Aorta (tissue), 5 donors: ENCODE measurements at places on chromosomes 4 and X. TPM values are rescaled to one million over a fixed set of nuclear protein-coding genes. Genes with fewer than 3 reads are reported as not detected.

- DNase-seq: no peak
Measured at GRCh38 chrX:63718010-63718694, 66.9 kb downstream of the ARHGEF9 start.

DNA sequence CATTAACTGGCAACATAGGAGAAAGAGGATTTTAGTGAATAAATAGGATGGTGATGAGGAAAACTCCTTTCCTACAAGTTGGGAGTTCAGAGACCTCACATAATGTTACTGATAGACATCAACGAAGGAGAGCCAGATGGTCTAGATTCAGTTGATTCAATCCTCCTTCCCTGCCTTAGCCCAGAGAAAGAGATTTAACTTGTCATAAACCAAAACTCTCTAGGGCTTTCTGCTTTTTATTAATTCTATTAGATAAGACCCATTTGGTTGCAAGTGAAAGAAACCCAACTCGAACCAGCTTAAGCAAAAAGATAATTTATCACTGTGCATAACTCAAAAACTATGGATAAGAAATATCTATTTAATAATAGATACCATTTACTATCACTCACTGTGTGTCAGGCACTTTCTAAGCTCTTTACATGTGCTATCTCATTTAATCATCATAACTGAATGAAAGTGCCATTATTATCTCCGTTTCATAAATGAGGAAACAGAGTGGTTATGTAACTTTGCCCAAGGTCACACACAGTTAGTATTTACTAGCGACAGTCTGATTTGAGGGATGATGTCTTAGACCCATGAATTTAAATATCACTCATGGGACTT is 4.3 kb upstream of the UNC5C start:
- no peak for DNase-seq

DNA sequence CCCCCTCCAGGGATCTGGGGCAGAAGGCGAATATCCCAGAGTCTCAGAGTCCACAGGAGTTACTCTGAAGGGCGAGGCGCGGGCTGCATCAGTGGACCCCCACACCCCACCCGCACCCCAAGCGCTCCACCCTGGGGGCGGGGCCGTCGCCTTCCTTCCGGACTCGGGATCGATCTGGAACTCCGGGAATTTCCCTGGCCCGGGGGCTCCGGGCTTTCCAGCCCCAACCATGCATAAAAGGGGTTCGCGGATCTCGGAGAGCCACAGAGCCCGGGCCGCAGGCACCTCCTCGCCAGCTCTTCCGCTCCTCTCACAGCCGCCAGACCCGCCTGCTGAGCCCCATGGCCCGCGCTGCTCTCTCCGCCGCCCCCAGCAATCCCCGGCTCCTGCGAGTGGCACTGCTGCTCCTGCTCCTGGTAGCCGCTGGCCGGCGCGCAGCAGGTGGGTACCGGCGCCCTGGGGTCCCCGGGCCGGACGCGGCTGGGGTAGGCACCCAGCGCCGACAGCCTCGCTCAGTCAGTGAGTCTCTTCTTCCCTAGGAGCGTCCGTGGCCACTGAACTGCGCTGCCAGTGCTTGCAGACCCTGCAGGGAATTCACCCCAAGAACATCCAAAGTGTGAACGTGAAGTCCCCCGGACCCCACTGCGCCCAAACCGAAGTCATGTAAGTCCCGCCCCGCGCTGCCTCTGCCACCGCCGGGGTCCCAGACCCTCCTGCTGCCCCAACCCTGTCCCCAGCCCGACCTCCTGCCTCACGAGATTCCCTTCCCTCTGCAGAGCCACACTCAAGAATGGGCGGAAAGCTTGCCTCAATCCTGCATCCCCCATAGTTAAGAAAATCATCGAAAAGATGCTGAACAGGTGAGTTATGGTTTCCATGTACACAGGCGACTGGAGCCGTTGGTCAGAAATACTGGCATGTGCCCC is at the start of gene CXCL1:
CXCL1 (plus strand) TSS at position 264 of the 926 bp plus-strand sequence; CDS start at position 342, 78 bp downstream.
- DNase-seq: peak; percentile 53

GRCh38 chrX:1833656-1834360 is 218.9 kb downstream of the ASMT start:
- DNase-seq: no peak

DNA sequence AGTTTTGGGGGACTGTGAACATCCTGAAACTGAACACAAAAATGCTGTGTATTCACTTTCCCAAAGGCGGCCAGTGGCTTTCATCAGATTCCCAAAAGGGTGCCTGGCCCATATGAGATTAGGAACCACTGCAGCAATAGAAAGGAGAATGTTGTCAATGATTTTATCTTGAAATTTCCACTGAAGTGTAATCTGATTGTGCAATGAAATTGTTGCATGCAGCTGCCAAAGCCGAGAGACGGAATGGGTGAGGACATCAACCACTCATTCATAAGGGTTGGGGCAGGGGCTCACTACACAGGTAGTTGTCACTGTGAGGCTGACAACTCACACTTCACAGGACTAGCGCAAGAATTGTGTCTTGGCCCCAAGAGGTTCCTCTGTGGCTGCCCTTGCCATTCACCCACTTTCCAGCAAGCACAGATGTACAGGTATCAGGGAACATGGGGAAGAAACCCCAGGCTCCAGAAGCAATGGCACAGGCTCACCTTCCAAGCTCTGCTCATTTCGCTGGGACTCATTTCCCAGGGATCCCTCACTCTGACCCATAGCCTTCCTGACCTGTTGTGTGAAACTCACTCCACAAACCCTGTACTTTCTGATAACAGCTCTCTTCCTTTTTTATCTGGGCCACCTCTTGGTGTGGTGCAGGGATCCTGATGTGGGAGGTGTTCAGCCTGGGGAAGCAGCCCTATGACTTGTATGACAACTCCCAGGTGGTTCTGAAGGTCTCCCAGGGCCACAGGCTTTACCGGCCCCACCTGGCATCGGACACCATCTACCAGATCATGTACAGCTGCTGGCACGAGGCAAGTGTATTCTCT is 48.8 kb downstream of the BMX start:
- DNase-seq: no peak

GRCh38 chr4:169250796-169251195 is 20.0 kb downstream of the SH3RF1 start:
- no peak for DNase-seq

DNA sequence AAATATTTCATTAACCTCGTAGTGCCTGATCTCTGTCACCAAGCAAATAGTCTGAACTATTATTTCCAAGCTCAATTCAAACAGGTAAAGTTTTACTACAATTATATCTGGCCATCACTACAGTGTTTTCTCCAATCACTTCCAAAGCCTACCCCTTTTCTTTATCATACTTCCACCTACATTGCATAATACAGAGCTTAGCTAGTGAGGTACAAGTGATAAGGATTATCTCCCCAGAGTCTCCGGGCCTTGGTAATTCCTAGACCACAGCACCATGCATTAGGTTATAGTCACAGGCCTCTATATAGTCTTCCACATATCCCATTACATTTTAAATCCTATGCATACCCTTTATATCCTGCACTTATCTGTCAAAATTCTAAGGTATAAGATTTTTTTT is 154.2 kb downstream of the SNCA start:
- DNase-seq: no peak

DNA sequence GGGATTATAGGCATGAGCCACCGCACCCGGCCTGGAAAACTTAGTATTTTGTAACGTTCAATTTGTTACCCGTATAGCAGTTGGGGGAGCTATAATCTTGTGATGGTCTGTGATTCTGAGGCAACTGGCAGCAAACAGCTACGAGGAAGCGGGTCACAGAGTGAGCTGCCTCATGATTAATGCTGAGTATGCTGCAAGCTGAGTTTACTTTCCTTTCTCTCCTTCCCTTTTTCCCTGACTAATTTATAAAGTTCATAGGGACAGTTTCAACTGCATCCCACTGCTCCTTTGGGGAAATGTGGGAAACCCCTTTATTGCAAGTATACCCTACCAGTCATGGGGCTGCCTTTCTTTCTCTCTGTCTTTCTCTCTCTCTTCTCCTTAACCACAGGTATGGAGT is 17.7 kb upstream of the ELOVL6 start:
- DNase-seq: no peak

GRCh38 chr4:16259889-16260246 is 33.6 kb upstream of the TAPT1 start:
- no peak for DNase-seq

- no peak for DNase-seq
Measured at GRCh38 chr4:122909683-122910082, 12.7 kb downstream of the NUDT6 start.

AKAP14 gene
- not detected for total RNA-seq

SAGE1 gene
- not detected for total RNA-seq

P2RY8 gene
- total RNA-seq: 5.5 TPM
